ENCODE measurements at places on chromosomes 12 and 14. TPM values are rescaled to one million over a fixed set of nuclear protein-coding genes. Genes with fewer than 3 reads are reported as not detected.

Gene KDM5A
- 42.6 TPM for total RNA-seq

Gene PXN
- total RNA-seq = 23.6 TPM

GRCh38 chr12:65784289-65785015 is 39.8 kb upstream of the HMGA2 start:
- no peak for ATAC-seq

Gene SLC10A1
- not detected for total RNA-seq

DNA sequence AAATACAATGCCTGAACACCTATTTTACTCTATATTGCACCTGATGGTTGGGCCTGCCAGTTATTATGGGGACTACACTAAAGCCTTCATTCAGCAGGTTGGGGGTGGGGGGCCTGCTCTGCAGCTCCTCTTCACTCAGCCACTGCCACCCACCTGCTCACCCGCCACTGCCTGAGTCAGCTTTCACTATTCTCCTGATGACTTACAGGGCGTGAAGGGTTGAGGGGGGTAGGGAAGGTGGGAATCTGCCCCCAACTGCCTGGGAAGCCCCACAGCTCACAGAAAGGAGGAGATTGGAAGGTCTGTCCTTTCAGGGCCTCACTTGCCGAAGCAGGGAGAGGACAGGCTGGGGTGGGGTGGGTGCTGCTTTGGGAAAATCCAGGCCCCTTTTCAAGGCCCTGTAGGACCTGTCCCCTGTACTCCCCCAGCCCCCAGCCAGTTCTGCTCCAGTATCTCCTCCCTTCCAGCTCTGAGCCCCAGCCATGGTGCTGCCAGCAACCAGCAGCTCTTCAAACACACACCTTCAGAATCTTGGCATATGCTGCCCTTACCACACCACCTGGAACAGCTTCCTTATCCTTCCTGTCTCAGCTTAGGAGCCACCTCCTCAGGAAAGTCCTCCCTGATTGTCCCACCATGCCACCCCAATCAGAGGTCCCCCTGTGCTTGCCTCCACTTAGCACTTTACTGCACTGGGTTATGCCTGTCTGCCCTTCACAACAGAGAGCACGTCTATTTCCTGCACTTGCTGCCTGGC is 33.1 kb downstream of the IRF2BPL start:
- ATAC-seq = no peak

Gene GPR84
- total RNA-seq = 0.16 TPM

- ATAC-seq = no peak
These were observed 77.9 kb upstream of the RFLNA start for GRCh38 chr12:124216966-124217365.

Gene NRXN3
- 0.60 TPM for total RNA-seq

- ATAC-seq = no peak
These were observed 4.9 kb downstream of the PTHLH start for GRCh38 chr12:27967551-27968054.

GRCh38 chr12:103456006-103456405 is 39.8 kb downstream of the C12orf42 start:
- no peak for ATAC-seq

DNA sequence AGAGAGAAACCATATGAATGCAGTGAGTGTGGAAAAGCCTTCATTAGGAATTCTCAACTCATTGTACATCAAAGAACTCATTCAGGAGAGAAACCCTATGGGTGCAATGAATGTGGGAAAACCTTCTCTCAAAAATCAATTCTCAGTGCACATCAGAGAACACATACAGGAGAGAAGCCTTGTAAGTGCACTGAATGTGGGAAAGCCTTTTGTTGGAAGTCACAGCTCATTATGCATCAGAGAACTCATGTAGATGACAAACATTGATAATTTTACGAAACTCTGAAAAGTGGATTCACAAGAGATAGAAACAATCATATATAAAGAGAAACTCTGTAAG is 22.9 kb downstream of the ZNF268 start:
- ATAC-seq = no peak

DNA sequence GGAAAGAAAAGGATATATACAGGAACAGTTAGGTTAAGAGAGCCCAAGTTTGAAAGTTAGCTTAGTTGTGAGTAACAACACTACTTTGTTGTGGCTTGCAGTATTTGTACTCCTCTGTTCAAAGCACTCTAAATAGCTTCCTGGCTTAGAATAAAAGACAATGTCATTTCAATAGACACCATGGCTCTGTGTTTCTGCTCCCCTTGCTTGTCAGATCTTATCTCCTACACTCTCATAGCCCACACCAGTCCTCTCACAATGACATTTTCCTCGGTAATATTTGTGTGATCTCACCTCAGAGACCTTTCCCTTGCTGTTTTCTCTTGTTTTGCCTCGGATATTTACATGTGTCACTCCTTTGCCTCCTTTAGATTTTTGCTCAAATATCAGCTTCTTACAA is 418.4 kb downstream of the MDGA2 start:
- ATAC-seq = no peak

DNA sequence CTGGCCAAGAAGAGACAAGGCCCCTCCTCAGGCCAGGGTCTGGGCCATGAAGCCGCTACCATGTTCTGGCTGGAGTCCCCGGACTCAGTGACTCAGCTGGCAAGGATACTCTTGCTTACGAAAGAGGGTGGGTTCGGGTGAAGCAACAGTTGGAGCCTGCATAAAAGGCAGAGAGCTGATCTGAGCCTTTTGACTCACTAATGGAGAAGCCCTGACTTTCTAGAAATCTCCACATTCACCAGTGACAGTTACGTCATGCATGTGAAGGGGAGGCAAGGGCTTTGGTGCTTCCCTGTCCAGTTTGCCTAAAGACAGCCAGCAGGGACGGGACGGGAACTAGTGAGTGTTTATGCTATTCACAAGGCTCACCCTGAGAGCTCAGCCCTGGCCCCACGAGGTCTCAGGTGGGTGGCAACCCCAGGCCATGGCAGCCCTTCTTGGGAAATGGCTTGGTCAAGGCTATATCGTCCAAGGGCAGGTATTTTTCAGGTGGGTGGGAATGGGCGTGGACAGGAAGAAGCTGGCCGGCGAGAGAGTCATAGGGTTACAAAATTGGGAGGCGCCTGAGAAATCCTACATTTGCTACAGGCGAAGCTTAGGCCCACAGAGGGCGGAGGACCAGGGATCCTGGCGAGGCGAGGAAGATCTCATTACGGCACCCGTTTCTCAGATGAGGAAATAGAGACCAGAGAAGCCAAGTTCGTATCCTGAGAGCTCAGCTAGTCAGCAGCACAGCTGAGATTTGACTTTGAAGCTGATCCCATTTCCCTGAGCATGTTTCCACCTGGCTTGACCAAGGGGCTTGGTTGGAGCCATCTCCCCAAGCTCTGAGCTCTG is 314.6 kb downstream of the BCL11B start:
- ATAC-seq = peak; percentile 83

DNA sequence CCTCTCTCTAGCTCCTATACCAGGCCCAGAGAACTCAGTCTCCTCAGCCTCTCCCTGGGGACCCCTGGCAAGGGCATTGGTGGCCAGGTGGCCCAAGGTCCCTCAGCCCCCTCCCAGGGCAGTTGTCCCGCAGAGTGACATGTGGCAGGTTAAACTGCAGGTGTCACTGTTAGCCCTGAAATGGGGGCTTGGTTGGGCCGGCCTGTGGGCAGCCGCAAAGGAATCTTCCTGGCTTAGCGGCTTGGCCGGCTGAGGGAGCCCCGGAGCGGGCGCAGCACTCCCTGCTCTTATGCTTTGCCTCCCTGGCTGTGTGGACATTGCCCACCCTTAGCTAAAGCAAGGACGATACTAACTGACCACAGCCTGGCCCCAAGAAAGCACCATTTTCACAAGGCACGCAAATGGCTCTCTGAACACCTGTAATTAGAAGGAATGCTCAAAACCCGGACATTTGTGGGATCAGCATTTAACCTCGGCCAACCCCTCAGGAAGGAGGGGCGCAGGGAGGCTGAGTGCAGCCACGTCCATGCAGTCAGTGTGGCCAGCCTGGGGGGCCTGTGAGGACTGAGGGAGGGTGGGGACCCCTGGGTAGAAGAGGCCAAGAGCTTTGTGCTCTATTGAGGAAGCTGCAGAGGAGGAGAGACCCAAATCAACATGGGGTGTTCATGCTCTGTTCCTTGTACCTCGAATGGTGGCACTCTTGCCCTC is 82.2 kb downstream of the PAPOLA start:
- peak; percentile 55 for ATAC-seq

DNA sequence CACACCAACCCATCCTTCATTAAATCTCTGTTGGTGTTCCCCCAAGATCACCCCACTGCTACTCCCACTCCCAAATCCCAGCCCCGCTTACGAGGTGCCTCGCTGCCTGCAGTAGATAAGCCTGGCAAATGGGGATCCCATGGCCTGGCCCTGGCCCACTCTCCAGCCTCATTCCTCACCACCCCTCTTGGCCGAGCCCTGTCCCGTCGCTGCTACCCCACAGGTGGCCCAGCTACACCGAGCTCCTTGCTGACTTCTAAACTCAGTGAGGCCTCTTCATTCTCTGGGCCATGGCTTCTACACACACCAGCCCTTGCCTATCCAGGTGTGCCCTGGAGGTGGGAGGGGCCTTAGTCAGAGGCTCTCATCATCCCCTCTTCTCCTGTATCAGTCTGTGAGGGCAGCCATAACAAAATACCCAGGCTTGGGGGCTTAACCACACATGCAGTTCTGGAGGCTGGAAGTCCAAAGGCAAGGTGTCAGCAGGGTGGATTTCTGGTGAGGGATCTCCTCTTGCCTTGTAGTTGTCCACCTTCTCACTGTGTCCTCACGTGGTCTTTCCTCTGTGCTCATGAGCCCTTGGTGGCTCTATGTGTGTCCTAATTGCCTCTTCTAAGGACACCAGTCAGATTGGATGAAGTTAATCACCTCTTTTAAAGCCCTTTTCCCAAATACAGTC is 92.8 kb downstream of the PRMT8 start:
- ATAC-seq = no peak

Gene DBX2
- total RNA-seq = not detected

GRCh38 chr12:82855872-82856271 is 169.2 kb downstream of the TMTC2 start:
- ATAC-seq = no peak

GRCh38 chr12:131865180-131865875 is 29.1 kb upstream of the ULK1 start:
- peak; percentile 51 for ATAC-seq

Gene PRKD1
- total RNA-seq = 0.56 TPM
